Right hindlimb (tissue), 1 donor: ENCODE measurements at places on chromosomes 16 and 17.

DNA sequence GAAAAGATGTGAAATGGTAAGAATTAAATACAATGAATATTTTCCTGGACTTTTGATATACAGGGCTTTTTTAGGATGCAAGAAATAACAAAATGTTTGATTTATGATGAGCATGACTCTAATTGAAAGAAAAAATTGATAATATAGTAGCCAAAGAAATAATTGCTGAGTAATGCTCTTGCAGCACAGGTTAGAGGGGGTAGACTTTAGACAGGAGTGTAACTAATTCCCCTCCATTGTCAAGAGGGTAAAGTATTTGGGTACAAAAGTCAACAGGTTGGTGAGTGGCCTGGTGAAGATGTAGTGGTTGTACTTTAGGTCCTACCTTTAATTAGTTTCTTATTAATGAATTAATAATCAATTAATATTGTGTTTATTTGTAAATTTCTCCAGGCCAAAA, 912.3 kb downstream of the KCNJ2 start:
- DNase-seq = no peak

DNA sequence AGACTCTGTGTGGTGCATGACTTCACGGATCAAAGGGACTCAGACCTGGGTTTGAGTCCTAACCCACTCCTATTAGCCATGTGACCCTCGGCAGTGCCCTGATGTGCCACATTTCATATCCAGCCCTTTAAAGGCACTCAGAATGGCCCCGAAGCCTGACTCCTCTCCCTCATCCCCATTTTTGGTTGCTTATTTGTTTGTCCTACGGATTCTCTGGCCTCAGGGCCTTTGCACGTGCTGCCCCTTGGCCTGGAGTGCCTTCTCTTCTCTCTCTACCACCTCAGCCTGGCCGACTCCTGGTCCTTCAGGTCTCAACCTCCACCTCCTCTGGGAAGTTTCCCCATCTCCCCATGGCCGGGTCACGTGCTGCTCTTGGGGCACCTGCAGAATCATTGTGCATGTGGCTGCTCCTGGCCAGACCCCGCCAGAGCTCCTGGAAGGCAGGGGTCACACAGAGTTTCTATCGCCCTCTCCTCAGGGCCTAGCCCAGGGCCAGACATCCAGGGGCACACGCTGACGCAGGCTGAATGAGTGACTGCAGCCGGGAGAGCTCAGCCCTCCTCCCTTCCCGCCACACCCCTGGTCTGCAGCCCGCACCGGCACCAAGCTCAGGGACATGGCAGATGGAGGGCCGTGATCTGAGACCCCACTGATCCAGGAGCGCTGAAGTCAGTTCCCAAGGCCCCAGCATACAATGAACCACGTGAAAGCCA, 22.0 kb upstream of the CIBAR2 start:
- peak; percentile 37 for DNase-seq

- no peak for DNase-seq
Measured at GRCh38 chr17:34755371-34755770, 176.0 kb downstream of the TMEM132E start.

DNA sequence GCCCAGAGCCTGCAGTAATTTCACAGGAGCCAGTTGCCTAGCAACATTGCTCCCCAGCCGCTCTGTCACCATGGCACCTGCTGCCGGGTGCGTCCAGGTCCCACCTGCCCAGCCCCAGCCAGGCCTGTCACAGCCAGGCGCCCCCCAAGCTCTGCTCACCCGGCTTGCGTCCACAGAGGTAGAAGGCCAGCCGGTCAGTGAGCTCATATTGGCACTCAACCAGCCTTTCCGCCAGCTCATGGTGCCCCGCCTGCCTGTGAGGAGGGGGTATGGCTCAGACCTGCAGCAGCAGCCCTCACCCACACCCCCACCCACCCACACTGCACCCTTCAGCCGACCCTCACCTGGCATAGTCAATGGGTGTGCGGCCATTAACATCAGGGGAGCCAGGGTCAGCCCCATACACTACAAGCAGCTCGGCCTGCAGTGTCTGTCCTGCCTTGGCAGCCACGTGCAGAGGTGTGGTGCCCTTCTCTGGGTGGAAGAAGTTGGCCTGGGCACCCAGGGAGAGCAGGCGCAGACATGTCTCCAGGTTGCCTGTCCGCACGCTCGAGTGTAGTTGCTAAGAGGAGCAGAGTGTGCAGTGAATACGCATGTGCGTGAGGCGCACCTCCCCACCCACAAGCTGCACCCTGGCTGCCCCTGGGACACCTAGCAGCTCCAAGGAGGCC, 7.7 kb downstream of the GIT1 start:
- peak; percentile 19 for DNase-seq

DNA sequence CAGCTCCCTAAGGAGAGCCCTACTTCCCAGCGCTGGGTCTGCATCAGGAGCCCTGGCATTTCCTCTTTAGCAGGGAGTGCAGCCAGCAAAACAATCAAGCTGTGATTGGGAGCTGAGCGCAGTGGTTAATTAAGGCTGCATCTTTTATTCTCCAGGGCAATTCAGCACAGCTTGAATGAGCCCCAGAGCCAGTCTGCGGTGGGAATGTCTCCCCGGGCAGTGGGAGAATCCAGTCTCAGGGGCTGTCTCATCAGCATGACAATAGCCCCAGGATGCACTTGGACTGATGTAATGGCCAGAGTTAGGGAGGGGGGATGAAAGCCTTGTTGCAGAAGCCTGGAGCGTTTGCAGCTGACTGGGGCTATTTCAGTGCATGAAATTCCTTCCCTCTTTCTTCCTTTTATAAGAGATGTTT, 292.6 kb upstream of the SOX9 start:
- peak; percentile 21 for DNase-seq

DNA sequence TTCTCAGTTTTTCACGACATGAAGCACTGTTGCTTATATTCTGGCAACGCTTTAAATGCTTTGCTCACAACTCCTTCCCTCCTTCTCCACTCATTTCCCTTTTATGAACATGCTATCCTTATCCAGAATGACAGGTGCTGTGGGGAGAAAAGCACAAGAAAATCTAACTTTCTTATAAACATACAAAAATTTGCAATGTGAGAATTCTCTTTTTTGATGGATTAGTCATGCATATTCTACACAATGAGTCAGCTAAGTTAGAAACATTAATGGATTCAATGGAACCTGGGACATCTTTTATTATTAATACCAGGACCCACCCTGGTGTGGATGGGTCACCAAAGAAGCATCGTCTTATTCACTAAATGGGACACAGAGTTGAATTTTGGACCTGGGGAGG, 234.6 kb upstream of the CDH5 start:
- no peak for DNase-seq

GRCh38 chr17:62754631-62755030, 53.5 kb downstream of the MARCHF10 start:
- DNase-seq = no peak

GRCh38 chr16:87490096-87490798, 2.6 kb downstream of the ZCCHC14 start:
- DNase-seq = no peak

DNA sequence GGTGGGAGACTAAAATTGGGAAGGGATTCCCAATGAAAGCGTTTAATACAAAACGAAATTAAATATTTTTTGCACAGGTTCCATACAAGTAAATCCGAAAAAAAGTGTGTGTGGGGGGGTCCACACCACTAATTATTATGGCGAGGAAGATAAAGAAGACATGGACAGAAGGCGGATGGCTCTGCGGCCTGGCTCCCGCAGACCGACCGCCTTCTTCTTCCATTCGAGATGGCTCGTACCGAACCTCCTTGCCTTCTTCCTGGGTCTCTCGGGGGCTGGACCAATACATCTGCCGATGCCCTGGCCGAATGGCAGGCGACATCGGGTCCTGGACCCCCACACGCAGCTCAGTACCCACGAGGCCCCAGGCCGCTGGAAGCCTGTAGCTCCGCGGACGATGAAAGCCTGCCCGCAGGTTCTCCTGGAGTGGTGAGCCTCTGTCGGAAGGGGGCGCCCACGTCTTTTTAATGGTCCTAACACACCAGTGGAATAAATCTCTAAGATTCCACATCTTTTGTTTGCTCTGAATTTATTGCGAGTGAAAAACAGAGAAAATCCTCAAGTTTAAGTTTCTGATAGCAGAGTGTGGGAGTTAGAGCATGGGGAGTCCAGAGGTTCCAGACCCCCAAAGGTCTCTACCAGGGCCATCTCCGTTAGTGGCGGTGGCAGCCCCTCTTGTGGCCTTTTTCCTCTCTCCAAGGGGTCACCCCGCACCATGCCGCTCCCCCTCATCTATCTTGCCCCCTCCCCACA, 1.4 kb downstream of the PRAC2 start:
- DNase-seq = peak; percentile 88

DNA sequence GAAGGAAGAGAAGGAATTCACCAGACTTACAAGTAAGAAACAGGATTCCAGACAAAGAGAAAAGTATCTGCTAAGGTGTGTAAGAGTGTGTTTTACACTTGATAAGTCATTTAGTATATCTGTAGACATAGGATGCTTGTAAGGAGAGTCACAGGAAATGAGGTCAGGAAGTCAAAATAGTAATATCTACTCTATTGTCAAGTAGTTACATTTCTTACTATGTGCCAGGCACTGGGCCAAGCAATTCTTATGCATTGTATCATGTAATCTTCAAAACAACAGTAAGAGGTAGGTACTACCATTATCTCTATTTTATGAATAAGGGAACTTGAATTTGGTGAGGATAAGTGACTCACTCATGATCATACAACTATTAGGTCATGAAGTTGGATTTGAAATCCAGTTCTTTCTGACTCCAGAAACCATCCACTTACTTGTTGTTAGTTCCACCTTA, 129.1 kb downstream of the SNX11 start:
- DNase-seq = no peak

GRCh38 chr17:63641692-63642448, 19.7 kb downstream of the MAP3K3 start:
- DNase-seq = no peak

DNA sequence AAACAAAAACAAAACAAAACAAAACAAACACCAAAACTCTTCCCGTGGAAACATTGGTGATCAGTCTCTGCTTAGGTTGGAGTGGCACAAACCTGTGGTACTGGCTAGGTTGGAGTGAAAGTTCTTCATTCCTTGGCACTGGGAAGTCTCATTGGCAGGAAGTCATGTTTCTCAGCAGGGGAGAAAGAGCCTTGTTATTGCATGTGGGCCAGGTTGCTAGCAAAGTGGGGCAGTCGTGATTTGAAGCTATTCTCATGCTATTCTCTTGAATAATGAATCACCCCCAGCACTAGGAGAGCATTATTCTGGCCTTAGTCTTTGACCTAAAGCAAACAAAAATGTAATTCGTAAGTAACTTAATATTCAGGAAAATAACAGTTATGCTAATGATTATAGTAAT, 24.3 kb upstream of the B4GALNT2 start:
- no peak for DNase-seq

DNA sequence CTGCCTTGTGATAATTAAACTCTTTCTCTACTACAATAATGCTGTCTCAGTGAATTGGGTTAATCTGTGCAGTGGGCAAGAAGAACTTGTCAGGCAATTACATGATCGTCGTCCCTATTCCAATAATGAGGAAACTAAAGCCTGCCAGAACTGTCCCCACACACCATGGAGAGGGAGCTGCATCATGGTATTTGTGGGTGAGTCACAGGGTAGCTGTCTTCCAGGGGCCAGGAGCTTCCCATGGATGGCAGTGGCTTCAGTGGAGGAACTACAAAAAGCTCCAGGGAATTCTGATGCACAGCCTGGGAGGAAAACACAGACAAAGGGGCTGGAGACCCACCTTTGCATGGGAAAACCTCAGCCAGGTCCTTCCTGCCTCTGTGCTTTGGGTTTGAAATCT, 83.3 kb upstream of the C16orf82 start:
- no peak for DNase-seq

DNA sequence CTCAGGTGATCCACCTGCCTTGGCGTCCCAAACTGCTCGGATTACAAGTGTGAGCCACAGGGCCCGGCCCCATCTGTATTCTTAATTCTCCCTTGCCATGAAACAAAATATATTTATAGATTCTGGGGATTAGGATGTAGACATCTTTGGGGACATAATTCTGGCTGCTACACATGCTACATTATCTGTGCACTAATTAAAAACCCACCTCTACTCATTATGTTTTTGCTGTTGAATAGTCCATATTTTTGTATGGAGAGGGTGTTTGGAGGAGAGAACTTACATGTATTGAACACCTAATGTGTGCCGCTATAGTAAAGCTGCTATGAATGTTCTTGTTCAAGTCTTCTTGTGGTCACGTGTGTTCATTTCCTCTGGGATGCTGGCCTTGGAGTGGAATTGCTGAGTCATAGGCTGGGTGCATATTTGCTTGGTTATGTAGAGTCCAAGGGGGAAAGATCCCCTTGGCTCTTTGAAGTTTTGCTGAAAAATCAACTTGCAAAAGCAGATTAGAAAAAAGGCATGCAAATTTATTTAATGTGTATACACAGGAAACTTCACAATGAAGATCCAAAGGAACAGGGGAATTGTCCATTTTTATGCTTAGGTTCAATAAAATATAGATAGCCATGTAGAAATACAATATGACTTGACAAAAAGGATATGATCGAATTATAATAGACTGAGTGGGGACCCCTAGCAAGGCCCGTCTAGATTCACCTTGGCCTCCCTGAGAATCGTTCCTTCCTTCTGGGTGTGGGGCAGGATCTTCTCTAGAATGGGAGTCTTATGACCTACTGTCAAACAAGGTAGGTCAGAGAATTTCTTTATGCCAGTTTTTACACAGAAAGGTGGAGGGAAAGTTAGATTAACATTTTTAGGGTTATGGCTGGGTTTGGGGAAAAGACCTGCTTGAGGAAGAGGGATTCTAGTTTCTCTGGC, 42.1 kb upstream of the GPRC5B start:
- DNase-seq = no peak

- DNase-seq = no peak
Measured at GRCh38 chr16:9665851-9666271, 516.4 kb downstream of the GRIN2A start.

DNA sequence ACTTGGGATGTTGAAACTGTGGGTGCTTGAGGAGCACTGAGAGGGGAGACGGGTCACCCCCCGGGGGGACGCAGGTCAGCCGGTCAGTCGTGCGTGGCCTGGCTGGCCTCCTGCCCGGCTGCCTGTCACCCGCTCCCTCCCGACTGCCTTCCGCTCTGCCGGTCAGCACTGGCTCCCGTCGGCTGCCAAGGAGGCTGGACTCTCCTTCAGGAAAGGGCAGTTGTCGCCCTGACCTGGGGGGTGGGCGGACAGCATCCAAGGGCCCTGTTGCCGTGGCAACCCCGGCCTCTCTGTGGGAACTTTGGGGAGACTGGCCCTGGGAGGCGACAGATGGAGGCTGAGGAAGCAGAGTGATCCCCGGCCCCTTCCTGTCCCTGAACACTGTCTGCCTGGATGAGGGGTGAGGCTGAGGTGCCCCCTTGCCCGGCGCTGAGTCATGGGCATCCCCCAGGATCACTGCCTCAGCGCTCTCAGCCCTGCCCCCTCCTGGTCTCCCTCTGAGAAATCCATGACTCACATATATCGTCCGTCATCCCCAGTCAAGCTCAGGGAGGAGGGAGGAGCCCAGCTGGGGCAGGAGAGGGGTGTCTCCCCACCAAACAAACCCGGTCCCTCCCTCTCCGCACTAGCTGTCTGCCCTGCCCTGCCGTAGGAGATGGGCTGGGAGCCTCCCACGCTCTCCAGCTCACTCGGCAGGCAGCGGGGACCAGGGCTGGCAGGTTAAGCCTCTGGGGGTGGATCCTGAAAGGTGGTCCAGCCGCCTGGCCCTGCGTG, at the start of gene ADGRG1:
Gene ADGRG1, plus strand, starts transcription at position 623 of the 774 bp plus-strand sequence. CDS start 21,658 bp downstream, outside the sequence.
- DNase-seq = peak; percentile 76
